IPS DF 19.7 (cell line): ENCODE measurements at places on chromosomes 7 and 10.

- DNase-seq = no peak
Observed at GRCh38 chr10:51023636-51024035, 50.7 kb upstream of the PRKG1 start.

GRCh38 chr7:149729983-149730801, 43.2 kb downstream of the ZNF467 start:
- no peak for DNase-seq

GRCh38 chr7:49001610-49002033, 77.3 kb downstream of the CDC14C start:
- peak; percentile 60 for DNase-seq

- no peak for DNase-seq
Observed at GRCh38 chr10:124522131-124522932, 60.7 kb downstream of the LHPP start.

DNA sequence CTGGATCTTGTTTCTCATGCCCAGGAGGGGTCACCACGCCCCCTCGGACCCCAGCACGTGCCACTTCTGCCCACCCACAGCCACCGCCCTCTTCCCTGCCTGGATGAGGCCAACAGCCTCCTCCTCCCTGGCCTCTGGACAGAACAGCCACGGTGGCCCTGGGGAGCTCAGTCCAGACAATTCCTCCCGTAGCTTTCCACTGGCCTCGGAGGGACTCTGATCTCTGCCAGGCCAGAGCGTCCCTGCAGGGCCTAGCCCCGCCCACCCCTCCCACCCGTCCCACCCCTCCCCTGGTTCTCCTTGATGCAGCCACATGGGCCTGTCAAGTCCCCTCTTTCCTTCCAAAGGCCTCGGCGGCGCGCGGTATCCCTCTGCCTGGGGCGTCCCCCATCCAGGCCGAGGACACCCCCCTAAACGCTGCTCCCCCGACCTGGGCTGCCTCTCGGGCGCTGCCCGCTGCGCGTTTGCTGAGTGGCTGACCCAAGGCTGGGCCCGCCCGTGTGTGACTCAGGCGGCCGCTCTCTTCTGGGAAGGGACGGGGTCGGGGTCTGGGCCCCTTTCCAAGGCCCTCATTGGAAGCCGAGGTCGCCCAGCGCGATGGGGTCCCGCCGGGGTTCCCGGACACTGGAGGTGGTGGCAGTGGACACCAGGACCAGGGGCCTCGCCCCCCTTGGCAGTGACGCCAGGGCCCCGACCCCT, 557 bp downstream of the TMEM120A start:
- DNase-seq = no peak

- DNase-seq = no peak
Observed at GRCh38 chr7:87152897-87153641, 816 bp downstream of the DMTF1 start.

DNA sequence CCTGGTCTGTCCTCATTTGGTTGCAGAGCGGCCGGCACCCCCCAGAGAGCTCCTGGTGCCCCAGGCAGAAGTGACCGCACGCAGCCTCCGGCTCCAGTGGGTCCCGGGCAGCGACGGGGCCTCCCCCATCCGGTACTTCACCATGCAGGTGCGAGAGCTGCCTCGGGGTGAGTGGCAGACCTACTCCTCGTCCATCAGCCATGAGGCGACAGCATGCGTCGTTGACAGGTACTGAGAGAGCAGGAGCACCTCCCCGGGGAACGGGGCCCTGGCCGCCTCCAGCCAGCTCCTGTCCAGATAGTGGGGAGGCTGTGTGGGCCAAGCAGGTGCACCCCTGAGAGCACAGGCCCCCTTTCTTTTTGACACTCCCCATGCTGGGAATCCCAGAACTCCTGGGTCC, 532.9 kb upstream of the FOXK1 start:
- no peak for DNase-seq

DNA sequence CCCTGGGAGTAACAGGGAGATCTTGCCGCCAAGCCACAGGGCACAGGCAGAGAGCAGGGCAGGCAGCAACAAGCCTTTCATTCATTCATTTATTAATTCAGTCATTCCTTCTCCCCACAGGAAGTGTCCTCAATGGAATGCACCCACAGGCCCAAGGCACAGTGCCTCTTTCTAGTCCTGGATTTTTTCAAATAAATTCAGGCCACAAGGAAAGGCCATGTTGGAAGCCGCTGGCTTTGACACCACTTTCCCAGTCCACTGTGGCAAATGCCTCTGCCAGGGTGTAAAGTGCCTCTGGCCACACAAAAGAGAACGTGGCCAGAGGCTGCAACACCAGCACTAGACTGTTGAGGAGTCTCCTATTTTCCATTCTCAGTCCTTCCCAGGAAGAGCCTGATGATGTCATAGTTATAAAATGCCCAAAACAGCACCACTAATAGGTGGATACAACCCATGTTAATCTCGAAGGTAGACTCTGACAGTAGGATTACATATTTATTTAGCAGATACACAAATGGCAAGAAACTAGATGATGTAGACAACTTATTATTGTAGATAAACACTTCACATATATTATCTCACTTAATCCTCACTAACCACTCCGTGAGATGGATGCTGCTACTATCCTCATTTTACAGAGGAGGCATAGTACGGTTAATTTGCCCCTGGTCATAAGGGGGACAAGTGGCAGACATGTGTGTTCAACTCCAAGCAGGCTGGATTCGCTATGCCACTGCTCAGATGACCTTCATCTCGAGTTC, 5.5 kb downstream of the JAZF1 start:
- DNase-seq = no peak

DNA sequence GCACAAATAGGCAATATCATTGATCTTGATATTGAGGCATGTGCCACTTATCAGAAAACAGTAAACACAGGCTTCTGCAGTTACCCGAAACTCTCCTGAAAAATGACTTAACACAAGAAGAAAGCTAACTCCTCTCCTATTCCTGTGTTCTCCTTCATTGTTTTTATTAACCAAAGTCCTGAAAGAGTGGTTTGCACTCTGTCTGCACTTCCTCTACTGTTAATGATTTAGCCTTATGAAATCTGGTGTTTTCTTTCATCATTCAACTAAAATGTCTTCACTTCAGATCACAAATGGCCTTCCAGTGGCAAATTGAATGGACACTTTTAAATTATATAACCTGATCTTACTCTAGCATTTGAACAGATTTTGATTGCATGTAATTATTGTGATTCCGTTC, 630.6 kb upstream of the PHF14 start:
- no peak for DNase-seq

DNA sequence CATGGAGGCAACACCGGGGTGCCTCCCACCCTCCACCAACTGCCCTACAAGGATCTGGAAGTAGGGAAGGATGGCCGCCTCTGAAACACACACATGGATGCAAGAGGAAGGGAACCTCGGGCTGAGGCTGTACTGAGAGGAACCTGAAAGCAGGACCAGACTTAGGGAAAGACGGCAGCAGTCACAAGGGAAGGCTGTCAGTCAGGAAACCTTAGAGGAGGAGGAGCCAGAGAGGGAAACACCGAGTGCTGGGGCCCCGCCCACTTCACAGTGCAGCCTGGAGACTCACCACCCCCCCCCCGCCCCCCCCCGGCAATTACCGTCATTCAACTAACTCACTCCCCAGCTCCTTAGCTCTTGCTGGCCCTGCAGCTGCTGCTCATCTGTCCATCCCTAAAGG, 2.5 kb downstream of the CYREN start:
- DNase-seq = no peak

GRCh38 chr10:100805543-100806355, 60.4 kb downstream of the PAX2 start:
- DNase-seq = no peak

GRCh38 chr7:155811895-155812761, at the start of gene SHH:
TSS of gene SHH (minus strand) at chr7:155812463. CDS start at chr7:155812122, 341 bp downstream.
- no peak for DNase-seq

DNA sequence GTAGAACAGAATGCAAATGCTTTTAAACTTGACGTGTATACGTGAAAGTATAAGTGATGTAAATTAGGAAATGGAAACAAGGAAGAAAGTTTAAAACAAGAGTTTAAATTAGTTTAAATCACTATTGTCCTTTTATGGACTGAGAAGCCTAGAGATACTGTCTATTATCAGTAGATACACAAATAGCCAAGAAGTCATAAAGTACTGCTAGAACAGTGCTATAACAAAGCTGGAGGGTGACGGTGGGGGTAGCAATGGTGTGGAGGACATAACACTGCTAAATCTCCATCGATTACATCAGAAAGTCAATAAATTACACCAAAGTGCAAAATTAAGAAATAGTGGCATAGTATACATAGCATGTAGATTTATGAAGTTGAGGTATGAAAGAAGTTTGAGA, 50.1 kb upstream of the CAV2 start:
- no peak for DNase-seq

- DNase-seq = no peak
Observed at GRCh38 chr7:47034180-47034579, 547.7 kb downstream of the TNS3 start.

DNA sequence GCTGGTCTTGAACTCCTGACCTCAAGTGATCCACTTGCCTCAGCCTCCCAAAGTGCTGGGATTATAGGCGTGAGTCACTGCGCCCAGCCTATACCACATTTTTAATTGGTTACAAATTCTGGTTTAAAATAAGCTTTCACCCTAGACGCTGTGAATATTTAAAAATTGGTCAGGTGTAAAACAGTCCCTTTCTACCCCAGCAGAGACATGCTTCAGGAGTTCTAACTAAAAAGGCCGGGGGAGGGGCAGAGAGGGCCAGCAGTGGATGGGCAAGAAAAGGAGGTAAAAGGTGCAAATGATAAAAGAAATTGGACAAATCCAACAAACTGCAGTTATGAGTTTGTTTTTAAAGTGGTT, 70.0 kb downstream of the WAPL start:
- no peak for DNase-seq

GRCh38 chr7:47941136-47941844, 7.0 kb downstream of the PKD1L1 start:
- DNase-seq = no peak

- no peak for DNase-seq
Observed at GRCh38 chr7:132368246-132368900, 207.9 kb downstream of the PLXNA4 start.

DNA sequence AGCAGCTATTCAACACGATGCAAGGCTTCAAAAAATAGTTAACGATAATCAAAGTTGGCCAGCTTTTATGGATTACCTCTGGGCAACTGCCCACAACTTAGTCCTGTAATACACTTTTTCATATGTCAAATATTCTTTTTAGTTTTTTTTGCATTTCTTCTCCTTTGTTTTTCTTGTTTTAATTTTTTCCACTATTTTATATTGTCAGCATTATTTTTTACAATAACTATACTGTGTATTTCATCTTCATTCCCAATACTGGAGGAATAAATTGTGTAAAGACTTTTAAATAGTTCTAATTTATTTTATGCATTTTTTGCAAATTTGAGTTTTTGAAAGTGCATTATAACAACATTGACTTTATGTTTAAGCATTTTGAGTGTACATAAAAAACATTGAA, 18.5 kb upstream of the CTAGE4 start:
- DNase-seq = no peak

DNA sequence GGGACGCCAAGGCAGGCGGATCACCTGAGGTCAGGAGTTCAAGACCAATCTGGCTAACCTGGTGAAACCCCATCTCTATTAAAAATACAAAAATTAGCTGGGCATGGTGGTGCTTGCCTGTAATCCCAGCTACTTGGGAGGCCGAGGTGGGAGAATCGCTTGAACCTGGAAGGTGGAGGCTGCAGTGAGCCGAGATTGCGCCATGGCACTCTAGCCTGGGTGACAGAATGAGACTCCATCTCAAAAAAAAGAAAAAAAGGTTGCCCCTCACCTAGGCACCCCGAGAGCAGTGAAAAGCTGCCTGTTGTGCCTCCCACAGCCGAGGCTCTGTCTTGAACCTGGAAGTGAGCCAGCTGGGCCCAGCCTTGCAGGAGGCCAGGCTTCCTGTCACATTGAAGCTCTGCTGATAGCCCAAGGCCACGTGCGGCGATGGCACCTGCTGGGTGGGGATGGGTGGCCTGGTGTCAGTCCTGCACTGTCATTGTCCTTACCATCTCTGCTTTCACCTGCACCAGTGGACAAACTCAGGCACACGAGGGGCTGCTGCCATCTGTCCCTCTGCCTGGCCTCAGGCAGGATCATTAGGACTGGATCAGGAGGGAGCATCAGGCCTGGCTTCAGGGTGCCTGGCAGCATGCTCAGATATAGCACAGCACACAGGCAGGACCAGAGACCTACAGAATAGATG, 37.8 kb downstream of the DNAJB12 start:
- DNase-seq = no peak

DNA sequence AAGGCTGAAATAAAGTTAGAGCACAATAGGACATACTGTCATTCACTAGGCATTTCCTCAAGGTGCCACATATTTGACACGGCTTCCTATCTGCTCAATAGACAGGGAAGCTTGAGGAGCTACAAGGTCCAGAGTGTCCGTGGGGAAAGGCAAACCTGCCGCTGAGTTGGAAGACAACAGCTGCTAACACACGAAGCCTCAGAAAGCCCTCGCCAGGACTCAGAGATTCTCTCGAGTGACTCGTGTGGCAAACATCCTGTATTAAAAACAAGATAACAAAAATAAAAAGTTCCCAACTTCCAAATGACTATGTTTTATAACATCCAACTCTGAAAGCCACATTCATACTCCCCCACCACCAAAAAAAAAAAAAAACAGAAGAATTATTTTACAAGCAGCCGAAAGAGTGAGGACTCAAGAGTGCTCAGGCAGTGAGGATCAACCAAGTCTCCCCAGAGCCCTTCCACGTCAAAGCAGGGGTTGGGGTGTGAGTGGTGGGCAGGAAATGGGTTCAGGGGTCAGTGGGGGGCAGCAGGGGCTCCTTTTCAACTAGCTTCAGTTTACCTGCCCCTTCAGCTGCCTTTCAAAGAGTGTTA, 67.6 kb downstream of the STK17A start:
- DNase-seq = no peak

- DNase-seq = no peak
Observed at GRCh38 chr10:135132-135600, at the start of gene ZMYND11. TSS of gene ZMYND11 (plus strand) at chr10:135455. CDS start at chr10:180013, 44,558 bp downstream.

- no peak for DNase-seq
Observed at GRCh38 chr10:74913377-74913979, 87.1 kb downstream of the KAT6B start.

DNA sequence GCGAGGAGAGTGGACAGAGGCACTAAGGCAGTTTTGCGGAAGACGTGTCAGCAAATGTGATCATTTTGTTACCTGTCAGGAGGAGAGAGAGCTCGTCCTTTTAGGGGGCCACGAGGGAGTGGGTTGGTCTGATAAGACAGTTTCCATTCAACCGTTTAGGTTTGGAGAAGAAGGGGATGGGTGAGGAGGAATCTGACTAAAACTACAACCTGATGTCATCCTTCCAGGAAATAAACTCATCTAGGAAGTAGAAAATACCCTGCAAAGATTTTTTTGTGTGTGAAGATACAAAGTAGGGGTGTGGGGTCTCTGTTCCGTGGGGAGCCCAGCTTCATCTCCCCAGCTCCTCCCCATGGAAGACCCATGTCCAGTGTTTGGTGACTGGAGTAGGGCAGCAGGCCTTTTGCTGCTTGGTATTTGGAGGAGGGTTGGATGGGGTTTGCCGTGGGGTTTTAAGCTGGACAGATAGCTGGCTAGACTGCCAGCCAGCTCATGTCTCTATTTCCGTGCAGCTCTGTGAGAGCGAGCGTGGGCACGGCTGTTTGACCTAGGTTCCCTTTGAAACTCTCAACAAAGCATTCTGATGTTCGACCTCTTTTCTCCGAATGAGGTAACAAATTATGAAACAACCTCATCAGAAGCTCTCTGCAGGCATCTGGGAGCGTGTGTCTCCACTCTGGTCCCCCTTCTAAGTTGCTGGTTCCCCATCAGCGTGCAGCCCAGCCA, 136.0 kb upstream of the TCF7L2 start:
- DNase-seq = no peak

- DNase-seq = no peak
Observed at GRCh38 chr10:20492447-20492846, 404.7 kb downstream of the NEBL start.

GRCh38 chr7:2566890-2567678, 8.3 kb downstream of the IQCE start:
- no peak for DNase-seq
